ENCODE measurements at places on chromosomes 1 and 21. TPM values are rescaled to one million over a fixed set of nuclear protein-coding genes. Genes with fewer than 3 reads are reported as not detected.

The GPR153 gene
- total RNA-seq, result 3.5 TPM

The HTR6 gene
- total RNA-seq, result not detected

The DEDD gene
- total RNA-seq, result 57.7 TPM

GRCh38 chr1:25484096-25484495 is 53.4 kb downstream of the MACO1 start:
- H3K36me3 ChIP-seq, result peaks cover 41% of the 10 kb centered on the region
- peak overlapping the region; percentile 27 for H3K4me3 ChIP-seq
- no peaks in the 10 kb centered on the region for H3K27me3 ChIP-seq
- H3K4me1 ChIP-seq, result peaks cover 48% of the 10 kb centered on the region

DNA sequence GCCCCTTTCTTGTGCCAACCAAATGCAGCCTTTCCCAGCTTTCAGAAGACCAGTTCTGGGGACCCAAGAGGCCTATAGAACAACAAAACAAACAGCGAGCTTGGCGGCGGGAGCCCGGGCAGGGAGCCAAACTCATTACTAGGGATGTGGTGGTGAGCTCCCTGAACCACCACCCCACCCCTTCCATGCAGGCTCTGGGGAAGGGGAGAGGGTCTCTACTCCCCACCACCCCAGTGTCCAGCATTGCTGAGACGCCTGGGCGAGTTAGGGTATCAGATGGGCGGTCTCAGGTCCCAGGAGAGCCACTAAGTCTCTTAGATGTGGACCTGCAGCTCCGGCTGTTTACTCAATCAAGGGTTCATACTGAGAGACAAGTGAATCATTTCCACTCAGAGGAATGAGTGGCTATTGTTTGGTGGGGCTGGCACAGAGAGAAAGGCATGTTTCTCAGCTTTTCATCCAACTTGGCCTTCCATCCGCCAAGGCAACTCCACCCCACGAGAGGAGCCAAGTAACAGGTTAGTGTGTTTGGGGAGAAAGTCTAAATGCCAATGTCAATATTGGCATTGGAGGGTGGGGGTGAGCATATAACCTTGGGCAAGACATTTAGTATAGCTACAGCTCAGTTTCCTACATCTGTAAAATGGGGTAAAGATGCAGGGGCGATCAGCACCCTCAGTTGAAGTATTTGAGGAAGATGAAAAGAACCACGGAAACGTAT is 40.9 kb downstream of the PLXNA2 start:
- peaks cover 37% of the 10 kb centered on the region for H3K4me1 ChIP-seq
- no peak for DNase-seq
- no peaks in the 10 kb centered on the region for H3K27me3 ChIP-seq
- no peak overlapping the region for H3K4me3 ChIP-seq

DNA sequence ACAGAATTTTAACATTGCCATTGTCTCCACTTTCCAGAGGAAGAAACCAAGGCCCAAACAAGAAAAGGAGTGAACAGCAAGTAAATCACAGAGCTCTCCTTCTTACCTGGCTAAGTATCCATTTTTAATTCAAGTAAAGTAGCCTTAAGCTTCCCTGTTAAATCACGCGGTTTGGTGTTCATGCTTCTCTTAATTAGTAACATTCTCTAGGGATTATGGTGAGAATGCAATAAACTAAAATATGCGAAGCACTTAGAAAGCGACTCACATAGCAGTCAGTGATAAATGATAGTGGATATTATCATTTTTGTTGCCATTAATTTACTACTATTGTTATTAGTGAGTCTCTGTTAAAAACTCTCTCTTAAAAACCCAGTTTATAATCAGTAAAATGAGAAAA is 630.5 kb upstream of the TMPRSS15 start:
- no peaks in the 10 kb centered on the region for H3K27me3 ChIP-seq
- H3K27ac ChIP-seq, result no peak overlapping the region
- H3K4me1 ChIP-seq, result no peaks in the 10 kb centered on the region
- DNase-seq, result no peak

- no peaks in the 10 kb centered on the region for H3K36me3 ChIP-seq
- no peak for DNase-seq
- H3K27me3 ChIP-seq, result no peaks in the 10 kb centered on the region
- no peaks in the 10 kb centered on the region for H3K4me1 ChIP-seq
- H3K4me3 ChIP-seq, result no peak overlapping the region
Measured at GRCh38 chr21:32055305-32055704, 182.5 kb downstream of the HUNK start.

GRCh38 chr1:58997637-58998036 is 213.8 kb upstream of the JUN start:
- H3K27ac ChIP-seq, result no peak overlapping the region
- H3K4me3 ChIP-seq, result no peak overlapping the region
- no peak for DNase-seq
- no peaks in the 10 kb centered on the region for H3K27me3 ChIP-seq
- H3K4me1 ChIP-seq, result no peaks in the 10 kb centered on the region

DNA sequence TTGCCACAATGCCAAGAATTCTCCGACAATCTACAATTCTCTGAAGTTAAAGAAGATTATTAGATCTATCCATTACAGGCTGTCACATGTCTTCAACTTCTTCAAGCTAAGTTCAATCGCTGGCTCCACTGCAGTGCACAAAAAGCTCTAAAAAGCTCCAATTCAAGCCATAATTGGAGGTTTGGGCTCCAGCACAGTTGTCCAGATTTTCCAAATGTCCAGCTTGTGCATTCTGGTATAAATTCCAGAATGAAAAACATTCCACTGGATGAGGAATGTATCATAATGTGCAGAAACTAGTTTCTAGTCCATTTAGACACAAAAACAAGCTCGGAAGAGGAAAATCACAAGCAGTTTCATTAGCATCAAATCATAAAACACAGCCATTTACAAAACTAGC is 138.6 kb downstream of the NRIP1 start:
- H3K27ac ChIP-seq, result no peak overlapping the region
- no peaks in the 10 kb centered on the region for H3K4me1 ChIP-seq
- DNase-seq, result no peak
- no peaks in the 10 kb centered on the region for H3K36me3 ChIP-seq

- no peak overlapping the region for H3K27ac ChIP-seq
- H3K4me1 ChIP-seq, result no peaks in the 10 kb centered on the region
- no peak for DNase-seq
- H3K4me3 ChIP-seq, result no peak overlapping the region
Measured at GRCh38 chr1:242824435-242824834, 299.9 kb upstream of the PLD5 start.

GRCh38 chr21:37041706-37042271 is 31.1 kb downstream of the PIGP start:
- H3K27ac ChIP-seq, result no peak overlapping the region
- H3K4me1 ChIP-seq, result no peaks in the 10 kb centered on the region
- no peaks in the 10 kb centered on the region for H3K36me3 ChIP-seq
- H3K27me3 ChIP-seq, result no peaks in the 10 kb centered on the region

DNA sequence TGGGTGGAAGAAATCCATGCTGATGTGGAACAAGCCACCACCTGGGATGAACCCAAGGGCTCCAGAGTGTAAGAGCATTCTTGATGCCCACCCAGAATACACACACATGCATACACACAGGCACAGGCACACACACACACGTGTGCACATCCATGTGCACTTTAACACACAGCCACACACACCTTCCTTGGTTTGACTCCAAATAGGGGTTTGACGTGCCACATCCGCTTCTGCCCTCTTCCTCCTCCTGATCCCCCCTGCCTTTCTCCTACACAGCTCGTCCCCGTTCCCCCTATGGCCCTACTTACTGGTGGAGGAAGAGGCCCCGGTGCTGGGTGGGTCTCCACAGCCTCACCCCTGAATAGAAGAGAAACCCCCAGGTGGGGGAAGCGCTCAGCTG is 16.0 kb downstream of the SPATA21 start:
- H3K27me3 ChIP-seq, result no peaks in the 10 kb centered on the region
- H3K4me3 ChIP-seq, result no peak overlapping the region
- no peaks in the 10 kb centered on the region for H3K4me1 ChIP-seq
- H3K27ac ChIP-seq, result no peak overlapping the region
- H3K36me3 ChIP-seq, result no peaks in the 10 kb centered on the region
- no peak for DNase-seq
